ENCODE measurements at places on chromosomes 5 and 9.

DNA sequence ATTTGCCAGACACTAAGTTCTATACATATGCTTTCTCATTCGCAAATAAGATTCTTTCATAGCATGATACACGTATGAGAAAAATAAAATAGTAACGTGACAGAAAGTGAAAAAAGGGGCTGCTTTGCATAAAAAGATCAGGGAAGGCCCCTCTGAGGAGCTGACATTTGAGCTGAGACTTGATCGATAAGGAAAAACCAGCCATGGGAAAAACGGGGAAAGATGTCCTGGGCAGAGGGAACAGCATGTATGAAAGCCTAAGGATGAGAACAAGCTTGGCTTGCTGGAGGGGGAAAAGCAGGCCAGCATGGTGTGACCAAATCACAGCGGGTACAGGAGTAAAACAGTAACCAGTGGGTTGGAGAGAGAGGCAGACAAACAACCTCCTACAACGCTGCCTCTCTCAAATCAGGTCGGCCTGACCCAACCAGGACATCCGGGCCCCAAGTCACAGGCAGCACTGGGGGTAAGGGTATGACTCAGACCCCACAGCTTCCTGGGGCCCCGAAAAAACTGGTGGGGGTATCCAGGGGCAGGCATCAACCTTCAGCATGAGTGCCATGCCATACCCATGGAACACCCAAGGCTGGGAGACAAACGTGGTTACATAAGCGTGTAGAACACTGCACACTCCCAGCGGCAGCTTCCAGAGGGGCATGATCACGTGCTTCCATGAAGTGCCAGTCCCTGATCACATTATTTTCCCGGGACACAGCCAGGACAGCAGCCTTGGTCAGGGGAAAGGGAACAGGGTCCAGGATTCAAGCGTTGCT lies 2.2 kb downstream of the TNIP1 start:
- no peak for ATAC-seq

GRCh38 chr9:671997-672396 lies 169.5 kb upstream of the DMRT1 start:
- ATAC-seq = no peak

DNA sequence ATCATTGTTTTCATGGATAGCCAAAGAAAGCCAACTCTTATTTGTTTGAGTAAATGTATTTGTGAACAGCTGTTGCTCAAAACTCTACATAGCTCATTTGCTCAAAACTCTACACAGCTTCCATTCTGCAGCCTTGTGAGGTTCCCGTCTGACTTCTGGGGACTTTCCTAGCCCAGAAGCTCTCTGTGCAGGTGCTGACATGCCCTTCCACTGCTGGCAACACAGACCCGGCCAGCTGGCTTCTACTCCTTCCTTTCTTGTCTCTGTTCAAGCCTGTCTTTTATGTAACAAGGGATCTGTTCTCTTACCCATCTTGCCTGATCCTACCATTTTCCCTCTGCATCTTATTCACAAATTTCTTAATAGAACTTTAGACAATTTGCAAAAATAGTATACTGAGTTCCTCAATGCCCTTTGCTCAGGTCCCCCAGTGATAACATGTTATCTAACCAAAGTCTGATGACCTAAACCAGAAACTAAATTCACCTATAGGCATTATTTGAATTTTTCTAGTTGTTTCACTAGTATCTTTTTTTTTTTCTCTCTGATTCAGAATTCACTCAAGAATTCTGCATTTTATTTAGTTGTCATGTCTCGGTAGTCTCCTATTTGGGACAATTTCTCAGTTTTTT lies 556.5 kb upstream of the SEMA6A start:
- no peak for ATAC-seq

GRCh38 chr9:33272061-33272460 lies 7.2 kb downstream of the CHMP5 start:
- ATAC-seq = no peak

- ATAC-seq = peak; percentile 42
Observed at GRCh38 chr9:87338088-87338989, 159.3 kb upstream of the DAPK1 start.

DNA sequence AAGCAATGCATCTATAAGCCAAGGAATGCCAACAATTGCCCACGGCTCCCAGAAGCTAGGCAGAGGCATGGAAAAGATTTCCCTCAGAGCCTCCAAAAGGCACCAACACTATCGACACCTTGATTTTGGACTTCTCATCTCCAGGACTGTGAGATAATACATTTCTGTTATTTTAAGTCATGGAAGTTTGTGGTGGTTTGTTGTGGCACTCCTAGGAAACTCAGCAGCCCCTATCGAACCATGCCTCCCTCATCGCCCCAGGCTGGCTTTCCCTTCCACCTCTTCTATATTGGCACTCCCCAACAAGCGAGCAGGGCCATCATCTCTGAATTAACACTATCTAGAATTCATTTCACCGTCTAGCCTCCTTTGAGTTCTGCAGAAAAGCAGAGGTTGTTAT lies 33.7 kb upstream of the TAS2R1 start:
- ATAC-seq = no peak

DNA sequence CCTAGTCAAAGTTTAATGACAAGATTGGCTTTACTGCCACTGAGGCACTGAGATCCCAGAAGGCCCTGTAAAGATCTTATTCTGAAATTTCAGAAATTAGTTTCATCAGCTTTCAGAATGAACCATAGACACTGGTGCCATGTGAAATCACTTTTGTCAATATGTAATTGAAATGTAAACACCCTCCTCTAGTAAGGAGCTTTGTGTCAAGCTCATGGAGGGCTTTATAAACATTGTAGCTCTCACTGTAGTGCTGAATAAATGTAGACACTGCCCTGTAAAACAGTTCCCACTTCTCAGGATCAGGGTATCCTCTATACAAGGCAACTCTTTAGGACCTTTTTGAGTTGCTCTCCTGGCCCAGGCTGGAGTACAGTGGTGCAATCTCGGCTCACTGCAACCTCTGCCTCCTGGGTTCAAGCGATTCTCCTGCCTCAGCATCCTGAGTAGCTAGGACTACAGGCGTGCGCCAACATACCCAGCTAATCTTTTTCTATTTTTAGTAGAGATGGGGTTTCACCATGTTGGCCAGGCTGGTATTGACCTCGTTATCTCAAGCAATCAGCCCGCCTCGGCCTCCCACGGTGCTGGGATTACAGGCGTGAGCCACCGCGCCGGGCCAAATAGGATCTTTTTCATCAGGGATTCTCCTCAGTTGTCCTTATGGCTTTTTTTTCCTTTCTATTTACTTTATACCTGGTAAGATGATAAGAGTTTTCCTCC lies 1823.9 kb upstream of the CDH9 start:
- ATAC-seq = no peak

DNA sequence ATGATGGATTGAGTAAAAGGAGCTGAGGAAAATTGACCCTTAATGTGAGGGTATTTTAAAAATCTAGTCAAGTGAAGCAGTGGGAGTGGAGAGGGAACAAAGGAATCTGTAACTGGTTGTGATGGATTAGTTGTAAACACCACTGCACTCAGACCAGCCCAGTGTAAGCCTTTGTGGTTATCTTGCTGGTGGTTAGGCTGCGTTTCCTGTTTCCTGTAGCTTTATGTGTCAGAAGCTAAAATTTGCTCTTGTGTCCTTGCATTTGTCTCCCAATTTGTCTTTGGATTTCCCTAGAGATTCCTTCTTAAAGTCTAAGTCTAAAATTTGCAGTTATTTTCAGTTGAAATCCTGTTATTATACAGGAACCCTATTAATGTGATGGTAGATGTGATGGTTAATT lies 6.3 kb downstream of the IFNA21 start:
- ATAC-seq = peak; percentile 34

DNA sequence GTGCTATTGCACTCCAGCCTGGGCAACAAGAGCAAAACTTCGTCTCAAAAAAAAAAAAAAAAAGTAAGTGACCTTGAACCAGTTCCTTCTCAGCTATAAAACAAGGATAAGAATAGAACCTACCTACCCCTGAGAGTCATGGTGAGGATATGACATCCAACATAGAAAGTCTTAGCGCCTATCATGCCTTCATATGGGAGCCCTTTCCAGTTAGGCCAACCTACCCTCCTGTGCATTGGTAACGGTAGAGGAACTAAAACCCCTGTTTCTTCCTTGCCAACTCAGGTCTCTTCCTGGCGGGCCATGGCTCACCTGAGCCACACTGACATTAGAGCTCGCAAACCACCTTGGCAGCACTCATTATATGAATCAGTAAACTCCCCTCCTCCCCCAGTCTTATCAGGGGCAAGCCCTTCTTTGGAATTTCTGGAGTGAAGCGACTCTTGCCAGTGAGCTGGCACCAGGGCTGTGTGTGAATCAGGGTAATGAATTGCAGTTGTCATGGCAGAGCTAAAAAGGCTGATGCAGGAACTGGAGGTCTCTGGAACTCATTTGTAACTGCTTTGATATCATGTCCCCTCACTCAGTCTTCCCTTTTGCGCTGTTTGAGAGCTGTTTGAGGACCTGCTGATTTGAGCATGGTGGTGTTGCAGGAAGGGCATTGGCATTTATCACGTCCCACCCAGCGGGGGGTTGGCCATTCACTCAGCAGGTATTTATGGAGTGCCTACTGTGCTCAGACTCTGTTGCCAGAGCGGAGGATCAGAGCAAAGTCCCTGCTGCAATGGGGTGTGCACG lies 10.3 kb downstream of the WWC1 start:
- ATAC-seq = no peak

DNA sequence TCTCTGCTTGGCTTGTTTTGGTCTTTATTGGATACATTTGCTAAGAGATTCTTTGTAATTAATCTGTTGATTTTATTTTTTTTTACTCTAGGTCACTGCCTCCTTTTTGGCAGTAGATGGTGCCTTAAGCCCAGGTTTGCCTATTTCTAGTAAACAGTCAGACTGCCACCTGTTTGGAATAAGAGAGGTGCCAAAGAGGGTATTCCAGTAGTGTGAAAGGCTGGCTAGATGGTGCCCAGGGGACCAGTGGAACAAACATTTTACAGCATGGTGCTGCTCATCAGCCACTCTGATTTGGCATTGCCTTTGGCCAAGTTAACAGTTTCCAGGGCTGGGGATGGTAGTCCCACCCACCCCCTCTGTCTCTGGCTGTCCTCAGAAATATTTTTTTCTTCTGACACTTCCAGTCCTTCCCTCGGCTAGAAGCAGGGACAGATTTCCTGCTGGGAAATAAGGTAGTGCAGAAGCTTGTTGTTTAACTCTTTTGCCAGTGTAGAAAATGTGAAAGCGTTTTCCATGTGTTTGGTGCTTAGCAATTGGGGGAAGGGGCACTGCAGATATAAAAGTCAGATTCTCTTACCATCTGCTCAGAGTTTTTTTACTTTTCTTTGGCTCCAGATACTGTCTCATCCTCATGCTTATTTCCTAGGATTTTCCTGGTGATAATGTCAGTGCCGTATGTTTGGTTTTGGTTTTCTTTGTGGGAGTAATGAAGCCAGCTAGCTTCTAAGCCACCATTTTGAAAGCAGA lies 36.6 kb upstream of the FBXL7 start:
- ATAC-seq = peak; percentile 35

GRCh38 chr5:10301842-10302610 lies 5.7 kb downstream of the CMBL start:
- ATAC-seq = no peak

DNA sequence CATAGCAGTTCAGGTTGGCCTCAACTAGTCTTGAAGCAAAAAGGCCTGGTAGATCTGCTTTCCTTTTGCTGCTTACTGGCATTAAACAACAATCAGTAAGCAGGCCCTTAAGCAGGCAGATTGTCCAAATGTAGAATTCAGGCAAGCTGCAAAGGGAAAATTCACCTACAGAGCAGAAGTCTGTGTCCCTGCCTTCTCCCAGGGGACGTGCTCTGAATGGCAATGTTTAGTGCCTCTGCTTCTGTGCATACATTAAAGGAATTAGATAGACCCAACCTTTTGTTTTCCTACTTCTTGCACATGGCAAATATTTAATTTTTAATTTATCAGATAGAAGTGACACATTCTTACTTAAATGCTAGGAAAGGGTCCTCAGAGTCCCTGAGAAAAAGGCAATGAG lies 328.8 kb upstream of the PIK3R1 start:
- peak; percentile 44 for ATAC-seq

DNA sequence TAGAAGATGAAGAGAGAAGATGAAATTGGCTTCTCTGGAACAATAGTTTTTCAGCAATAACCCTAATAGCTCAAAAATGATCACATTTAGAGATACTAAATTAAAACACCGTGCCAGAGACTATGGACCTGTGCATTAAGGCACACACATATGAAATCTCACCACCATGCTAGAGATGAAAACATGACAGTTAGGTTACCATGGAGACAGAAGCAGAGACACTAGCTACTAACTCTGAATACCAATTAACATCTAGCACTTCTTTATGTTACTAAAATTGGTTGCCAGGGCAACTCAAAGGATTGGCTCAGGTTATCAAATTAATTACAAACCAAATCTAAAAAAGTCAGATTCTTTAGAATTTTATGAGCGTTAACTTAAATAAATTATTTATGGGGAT lies 337.7 kb downstream of the PLK2 start:
- no peak for ATAC-seq

GRCh38 chr9:91655215-91655614 lies 231.6 kb upstream of the NFIL3 start:
- ATAC-seq = no peak

DNA sequence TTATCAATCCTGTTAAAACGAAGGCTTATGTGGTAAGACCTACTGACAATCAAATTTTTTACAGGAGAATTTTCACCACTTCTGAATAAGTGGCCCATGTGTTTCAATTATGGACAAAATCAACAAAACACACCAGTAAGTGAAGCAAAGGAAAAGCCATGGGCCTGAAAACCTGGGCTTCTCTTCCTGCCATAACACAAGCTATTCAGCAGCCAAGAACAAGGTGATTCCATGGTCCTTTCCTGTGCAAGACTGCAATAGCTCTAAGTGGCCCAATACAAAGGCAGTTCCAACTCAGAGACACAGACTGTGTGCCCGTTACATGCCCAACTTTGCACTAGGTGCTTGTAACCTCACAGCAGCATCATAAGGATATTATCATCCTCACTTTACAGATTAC lies 168.5 kb downstream of the EPB41L4A start:
- ATAC-seq = no peak

- ATAC-seq = no peak
Observed at GRCh38 chr9:90451804-90452203, 190.8 kb downstream of the DIRAS2 start.

DNA sequence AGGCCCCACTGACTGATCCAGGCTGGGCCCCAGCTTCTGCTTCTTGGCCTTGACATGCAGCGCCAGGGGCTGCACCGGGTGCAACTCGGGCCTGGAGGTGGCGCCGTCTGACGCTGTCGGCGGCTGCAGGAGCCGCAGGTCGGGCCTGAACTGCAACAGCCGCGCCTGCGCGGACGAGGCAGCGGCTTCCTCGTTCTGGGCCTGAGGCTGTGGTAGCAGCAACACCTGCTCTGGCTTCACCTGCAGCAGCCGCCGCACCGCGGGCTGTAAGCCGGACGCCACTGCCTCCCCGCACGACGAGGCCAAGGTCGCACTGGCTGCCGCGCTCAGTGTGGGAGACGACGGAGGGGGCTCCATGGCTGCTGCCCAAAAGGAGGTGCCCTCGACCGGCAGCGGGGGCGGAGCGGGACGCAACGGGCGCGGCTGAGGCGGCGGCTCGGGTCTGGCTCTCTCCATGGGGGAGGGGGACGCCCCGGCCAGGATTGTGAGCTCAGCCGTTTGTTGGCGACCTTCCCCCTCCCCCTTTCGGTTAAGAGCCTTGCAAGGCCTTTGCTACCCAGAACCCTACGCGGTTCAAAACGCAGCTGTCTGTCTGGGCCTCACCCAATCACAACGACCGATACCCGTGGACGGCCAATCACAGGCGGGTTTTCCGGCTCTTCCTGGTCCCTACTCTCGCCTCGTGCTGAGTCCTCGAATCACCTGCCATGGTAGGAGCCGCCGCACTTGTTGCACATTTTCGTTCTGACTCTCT lies 438 bp downstream of the SOX30 start:
- no peak for ATAC-seq

Data from motor neuron (in vitro differentiated cells).